ENCODE measurements at places on chromosomes 7 and 10. TPM values are rescaled to one million over a fixed set of nuclear protein-coding genes. Genes with fewer than 3 reads are reported as not detected.

Gene DGKB
- total RNA-seq: 0.30 TPM

Gene STEAP1B
- total RNA-seq: 0.43 TPM

Gene C10orf62
- total RNA-seq: 0.48 TPM

Gene MYOZ1
- 0.38 TPM for total RNA-seq

Gene SYT15B
- 0.89 TPM for total RNA-seq

Gene IFIT2
- 4.3 TPM for total RNA-seq

Gene CTAGE4
- 0.32 TPM for total RNA-seq

Gene PRF1
- 2.2 TPM for total RNA-seq

Gene NKX1-2
- total RNA-seq: not detected

Gene RTKN2
- not detected for total RNA-seq

Gene SMKR1
- total RNA-seq: not detected

Gene POM121
- total RNA-seq: 14.4 TPM

Gene DUSP5
- 6.8 TPM for total RNA-seq

Gene HYAL4
- total RNA-seq: not detected

Gene RSBN1L
- 9.3 TPM for total RNA-seq

Gene BNIP3
- total RNA-seq: 158 TPM

Gene CALHM1
- total RNA-seq: not detected

Gene NODAL
- total RNA-seq: not detected

Gene BICC1
- total RNA-seq: 6.1 TPM

Gene FAM20C
- total RNA-seq: 23.4 TPM

Gene PRR15
- not detected for total RNA-seq

Measured in Right ventricle myocardium superior (tissue), 1 donor.